Naive thymus-derived CD8-positive, alpha-beta T cell (primary cell): ENCODE measurements at places on chromosomes 6 and 20.

GRCh38 chr6:88492824-88493223, 326.7 kb upstream of the CNR1 start:
- DNase-seq, result no peak

DNA sequence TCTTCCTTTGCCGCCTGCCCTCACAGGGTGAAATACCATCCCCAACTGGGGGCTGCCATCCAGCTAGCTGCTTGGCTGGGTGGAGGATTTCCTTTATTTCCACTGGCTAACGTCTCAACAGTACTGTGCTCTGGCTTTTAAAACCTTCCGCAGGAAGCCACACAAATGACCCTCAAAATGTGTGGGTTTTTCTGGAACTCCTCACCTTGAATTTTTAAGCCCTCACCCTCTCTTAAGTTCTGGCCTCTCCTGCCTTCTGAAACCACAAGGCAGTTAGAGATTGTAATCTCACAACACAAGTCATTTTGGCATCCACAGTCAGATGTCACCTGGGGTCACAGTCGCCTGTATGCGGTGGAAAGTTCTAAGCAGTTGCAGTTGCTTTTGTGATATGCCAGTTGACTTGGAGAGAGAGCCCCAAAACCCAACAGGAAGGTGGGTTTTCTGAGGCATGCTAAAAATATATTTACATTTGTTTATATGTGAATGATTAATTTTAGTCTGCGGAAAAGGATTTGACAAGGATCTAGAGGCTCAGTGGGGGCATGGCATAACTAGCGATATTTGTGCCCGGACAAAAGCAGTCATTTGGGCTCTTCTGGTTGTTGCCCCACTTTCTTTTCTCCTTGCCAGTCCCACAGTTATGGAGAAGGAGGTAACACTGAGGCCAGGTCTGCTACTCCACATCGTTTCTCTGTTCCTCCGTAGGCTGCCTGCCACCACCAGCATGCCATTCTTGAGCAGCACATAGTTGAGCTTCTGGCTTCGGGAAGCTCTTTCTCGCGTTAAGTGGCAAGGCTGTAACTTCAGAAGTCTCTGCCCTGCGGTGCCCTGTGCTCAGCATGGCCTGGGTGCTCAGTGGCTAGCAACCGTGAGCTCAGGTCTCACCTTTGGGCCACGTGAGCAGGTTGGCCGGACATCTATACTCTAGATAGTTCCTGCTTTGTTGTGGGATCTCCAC, 335.3 kb downstream of the CD83 start:
- DNase-seq, result peak; percentile 73

DNA sequence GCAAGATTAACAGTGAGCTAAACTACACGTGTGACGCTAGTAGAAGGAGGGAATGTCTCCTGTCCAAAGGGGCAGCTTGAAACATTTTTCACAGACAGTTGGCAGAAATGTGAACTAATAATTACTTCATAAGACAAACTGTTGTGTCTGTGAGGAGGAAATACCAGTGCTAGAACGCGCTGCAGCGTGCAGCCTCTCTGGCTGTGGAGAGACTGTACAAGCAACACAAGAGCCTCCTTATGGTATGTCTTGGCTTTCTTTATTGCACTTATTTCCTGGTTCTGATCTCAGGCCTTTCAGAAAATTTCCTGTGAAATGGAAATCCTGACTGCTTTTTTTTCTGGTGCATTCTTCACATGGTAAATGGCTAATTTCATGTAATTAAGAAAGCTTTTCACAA, 25.3 kb upstream of the TIAM2 start:
- no peak for DNase-seq

DNA sequence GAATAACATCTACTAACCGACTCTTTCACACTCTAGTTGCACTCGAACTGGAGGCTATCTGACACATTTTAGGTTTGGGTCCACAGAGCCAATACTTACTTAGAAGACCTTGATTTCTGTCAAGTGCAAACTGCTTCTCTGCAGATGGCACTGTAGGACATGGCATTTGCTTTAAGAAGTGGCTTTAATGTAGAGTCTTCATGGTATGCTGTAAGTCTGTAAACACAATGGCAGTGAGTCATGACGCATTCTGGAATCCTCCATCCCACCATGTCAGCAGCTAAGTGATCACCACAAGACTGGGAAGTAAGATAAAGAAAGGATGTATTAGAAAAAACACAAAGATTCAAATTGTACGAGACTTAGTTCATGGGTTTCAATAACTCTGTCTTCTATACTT, 377.0 kb upstream of the NOX3 start:
- no peak for DNase-seq

DNA sequence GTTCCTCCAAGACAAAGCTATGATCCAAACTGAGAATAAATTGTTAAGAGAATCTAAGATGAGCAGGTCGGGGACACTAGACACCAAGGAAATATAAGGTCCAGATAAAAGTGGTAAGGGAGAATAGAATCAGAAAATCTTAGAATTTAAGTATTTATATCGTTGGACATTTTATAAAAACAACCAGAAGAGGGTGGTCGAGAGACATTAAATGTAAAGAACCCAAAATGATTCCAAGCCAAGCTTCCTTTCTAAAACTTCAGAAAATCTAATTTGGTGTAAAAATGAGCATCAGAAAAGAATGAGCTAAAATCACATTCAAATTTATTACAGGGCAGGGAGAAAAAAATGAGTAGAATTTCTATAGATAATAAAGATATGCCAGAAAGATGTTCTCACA, 97.8 kb upstream of the OGFRL1 start:
- no peak for DNase-seq

DNA sequence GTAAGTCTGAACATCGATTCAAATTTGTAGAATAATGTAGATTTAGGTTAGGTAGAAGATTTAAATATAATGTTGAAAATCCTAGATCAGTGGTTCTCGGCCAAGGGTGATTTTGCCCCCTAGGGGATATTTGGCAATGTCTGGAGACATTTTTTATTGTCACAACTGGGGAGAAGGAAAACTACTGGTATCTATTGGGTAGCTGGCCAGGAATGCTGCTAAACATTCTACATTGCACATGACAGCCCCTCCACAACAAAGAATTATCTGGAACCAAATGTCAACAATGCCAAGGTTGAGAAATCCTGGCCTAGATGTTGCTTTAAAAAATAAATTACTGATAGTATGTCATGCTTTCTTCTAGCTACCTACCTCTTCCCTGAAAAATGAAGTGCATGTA, 76.1 kb downstream of the HIVEP2 start:
- DNase-seq, result no peak

DNA sequence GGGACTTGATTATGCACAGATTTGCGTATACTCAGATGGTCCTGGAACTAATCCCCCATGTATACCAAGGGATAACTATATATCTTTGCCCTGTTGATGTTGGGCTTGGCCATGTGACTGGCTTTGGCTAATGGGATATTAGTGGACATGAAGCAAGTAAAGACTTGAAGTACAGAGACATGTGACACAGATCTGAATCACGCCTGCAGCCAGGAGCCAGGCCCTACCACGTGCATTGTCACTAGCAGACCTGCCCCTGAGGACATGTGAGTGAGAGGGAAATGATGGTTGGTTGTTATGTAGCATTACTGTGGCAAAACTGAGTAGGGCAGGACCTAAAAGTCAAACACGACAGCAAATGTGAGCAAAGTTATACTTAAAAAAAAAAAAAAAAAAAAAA, 155.7 kb downstream of the AKAP7 start:
- no peak for DNase-seq

DNA sequence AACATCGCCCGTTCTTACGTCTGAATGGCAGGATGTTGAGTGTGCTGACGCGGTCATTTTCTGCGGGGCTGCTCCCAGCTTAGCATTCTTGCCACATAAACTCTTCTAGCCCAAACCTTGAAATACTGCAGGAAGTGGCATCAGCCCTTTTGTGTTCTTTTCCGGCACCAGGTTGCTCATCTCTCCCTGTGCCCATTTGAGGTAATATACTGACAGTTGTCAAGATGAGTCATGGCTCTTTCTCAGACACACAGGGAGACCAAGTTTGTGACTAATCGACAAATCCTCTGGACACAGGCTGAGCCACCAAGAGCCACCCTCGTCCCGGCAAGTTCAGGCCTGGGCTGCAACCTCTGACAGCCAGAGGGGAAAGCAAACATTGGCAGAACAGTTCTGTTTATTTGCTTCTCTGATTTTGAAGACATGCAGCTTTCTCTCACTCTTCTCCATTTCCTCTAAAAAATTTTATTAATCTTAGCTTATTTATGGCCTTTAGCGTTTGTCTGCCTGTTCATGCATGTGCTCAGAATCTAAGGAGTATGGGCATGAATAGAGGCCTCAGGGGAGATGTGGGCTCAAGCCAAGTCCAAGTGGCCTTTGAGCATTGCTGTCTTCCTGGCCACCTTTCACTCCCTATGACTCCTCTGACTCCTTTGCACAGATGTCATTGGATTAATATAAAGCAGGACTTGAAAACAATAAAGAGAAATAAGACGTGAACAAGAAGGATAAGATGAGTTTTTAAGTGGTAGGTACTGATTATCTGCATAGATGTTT, 328.2 kb upstream of the JAG1 start:
- DNase-seq, result no peak

DNA sequence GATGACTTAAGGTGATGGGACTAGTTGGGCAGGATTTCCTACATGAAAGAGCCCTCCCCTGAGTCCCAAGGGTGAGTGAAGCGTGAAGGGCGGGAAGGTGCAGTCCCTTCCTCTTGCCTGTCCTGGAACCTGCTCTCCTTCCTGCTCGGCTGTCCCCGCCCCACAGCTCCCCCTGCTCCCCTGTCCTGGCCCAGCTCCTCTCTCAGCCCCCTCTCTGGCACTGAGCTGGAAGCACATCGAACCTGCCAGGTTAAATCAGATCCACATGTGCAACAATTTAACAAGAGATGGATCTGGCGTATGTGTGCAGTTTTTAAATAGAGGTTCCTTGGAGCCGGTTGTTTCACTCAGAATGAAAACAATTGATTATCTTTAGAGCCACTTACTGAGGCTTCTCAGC, 95.0 kb downstream of the LRFN2 start:
- DNase-seq, result no peak

DNA sequence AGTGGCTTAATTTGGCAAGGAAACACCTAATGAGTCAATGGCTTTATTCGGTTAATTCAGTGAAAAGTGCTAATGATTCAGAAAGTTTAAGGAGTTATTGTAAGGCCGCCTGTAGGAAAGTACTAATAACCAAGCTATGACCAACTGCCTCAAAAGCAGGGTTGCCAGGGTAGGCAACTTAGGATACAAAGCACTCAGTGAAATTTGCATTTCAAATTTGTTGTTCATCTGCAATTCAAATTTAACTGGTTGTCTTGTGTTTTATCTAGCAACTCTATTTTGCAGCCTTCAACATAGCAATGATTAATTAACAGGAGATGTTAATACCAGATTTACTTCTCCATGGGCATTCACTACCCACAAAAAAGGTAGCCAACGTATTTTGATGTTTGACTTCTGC, 412.3 kb downstream of the PRKN start:
- no peak for DNase-seq

DNA sequence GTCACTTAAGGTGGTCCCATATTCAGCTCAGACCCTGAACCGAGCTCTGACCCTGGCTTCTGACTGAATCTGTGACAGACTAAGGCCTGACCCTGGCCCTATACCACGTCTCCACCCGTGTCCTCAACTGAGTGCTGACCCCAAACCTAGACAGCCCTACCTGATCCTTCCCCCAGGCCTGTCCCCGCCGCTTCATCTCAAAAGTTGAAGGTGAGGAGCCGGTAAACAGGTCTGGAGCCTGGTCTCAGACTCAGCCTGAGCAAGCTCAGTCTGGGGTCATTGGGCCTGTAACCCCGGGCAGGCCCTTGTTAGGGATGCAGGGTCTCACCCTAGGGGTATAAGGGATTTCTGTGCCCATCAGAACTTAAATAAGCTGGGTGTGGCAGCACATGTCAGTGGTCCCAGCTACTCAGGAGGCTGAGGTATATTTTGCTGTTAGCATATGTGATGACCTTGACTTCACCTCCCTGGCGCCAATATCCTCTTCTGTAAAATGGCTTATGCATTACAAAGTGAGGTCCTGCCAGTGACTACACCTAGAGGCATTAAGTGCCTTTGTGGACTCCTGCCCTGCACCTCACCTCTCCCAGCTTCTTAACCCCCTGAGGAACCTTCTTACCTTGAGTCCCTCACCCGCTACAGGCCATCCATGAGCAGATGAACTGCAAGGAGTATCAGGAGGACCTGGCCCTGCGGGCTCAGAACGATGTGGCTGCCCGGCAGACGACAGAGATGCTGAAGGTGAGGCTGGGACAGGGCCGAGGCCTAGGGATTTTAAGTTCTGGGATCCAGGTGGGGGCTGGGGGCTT, 20.0 kb downstream of the RBCK1 start:
- no peak for DNase-seq

DNA sequence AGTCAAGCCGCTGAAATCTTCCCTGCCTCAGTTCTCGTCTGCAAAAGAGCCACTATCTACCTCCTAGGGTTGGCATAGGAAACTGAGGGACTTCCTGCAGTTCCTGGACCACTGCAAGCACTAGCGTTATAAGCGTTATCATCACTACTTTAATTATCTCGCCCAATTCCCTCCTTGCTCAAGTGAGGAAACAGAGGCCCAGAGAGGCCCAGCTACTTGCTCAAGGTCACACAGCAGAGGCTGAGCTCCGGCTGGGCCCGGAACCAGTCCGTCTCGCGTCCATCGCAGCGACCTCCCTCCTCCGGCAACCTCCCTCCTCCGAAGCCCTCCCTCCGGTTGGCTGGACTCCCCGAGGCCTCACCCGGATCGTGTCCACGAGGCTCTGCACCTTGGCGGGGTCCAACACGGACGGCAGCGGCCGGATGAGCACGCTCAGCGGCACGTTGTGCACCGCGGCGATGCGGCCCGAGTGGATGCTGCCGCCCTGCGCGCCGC, 338 bp downstream of the SRXN1 start:
- no peak for DNase-seq

GRCh38 chr6:151012321-151013294, 147.1 kb downstream of the MTHFD1L start:
- DNase-seq, result no peak

- DNase-seq, result no peak
Measured at GRCh38 chr20:2946988-2947961, 74.0 kb downstream of the PTPRA start.

DNA sequence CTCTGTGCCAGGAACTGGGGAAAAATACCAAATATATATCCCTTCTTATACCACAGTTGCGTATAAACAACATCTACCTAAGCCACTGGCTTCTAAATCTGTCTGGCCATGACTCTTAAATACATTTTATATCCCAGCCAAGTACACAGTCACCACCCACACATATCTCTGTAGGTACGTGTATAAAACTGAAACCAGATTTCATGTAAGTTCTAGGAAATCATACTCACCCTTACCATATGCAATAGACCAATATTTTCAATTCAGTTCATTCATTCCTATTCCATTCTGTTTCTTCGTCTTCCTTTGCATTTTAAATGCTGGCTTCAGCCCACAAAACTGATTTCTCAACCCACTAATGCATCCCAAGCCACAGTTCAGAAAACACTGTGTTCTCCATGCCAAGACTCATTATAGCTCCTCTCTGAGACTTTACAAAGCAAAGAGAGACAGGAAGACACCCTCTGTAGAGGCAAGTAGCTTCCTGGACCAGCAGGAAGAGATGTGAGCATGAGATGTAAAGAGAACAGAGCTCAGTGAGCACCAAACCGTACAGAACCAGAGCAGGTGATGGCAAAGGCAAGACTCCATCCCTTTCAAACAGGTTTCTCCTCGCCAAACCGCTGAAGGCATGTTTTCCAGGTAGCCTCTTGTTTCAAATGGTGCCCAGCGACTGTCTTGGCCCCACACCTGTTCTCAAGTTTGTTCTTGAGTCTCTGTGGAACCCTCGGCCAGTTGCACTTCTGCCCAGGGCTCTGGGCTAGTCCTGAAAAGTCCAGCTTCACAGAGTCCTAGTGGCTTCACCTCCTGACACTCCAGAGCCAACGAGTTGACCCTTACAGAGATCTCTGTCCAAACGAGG, 18.7 kb downstream of the FAM50B start:
- DNase-seq, result no peak

- DNase-seq, result no peak
Measured at GRCh38 chr6:113015249-113015648, 668.1 kb downstream of the RFPL4B start.
